ENCODE measurements at places on chromosomes 7 and 10. TPM values are rescaled to one million over a fixed set of nuclear protein-coding genes. Genes with fewer than 3 reads are reported as not detected.

- no peak for DNase-seq
Observed at GRCh38 chr7:111329367-111330234, 232.7 kb downstream of the IMMP2L start.

DNA sequence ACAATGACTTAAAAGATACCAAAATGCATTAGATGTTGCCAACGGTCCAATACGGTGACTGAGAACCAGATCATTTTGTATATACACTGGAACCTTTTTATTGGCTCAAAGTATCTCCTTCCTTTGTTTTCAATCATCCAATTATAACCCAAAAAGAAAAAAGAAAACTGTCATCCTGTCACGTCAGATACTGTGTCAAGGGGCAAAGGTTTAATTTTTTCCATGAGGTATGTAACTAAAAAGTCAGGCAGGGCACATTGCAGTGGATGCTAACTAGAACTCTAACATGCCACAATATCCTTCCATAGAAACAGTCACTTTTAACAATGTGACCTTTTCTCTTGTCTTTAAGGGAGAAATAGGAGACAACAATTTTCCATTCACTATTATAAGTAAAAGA lies 267.6 kb upstream of the NEBL start:
- no peak for DNase-seq

DNA sequence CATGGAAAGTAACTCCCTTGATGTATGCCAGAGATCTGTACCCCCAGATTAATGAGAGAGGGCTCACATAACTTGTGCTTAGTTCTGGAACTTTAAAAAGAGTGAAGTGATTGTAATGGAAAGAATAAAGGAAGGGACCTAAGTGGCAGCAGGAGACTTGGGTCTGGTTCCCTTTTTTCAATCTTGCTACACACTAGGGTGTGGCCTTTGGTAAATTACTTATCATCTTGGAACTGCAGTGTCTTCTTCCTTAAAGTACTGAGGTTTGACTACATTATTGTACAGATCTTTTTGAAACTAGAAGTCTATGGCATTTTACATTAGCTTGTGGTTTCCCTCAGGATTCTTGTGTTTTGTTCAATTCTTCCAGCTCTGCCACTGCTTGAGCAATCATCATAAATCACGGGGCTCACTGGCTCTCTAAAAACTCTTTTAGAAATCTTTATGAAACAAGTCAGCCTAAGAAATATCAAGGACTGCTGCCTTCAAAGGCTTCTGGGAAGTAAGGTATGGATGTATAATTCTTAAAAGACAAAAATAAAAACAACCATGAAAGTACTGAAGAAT lies 22.5 kb upstream of the CHRM2 start:
- DNase-seq = no peak

DNA sequence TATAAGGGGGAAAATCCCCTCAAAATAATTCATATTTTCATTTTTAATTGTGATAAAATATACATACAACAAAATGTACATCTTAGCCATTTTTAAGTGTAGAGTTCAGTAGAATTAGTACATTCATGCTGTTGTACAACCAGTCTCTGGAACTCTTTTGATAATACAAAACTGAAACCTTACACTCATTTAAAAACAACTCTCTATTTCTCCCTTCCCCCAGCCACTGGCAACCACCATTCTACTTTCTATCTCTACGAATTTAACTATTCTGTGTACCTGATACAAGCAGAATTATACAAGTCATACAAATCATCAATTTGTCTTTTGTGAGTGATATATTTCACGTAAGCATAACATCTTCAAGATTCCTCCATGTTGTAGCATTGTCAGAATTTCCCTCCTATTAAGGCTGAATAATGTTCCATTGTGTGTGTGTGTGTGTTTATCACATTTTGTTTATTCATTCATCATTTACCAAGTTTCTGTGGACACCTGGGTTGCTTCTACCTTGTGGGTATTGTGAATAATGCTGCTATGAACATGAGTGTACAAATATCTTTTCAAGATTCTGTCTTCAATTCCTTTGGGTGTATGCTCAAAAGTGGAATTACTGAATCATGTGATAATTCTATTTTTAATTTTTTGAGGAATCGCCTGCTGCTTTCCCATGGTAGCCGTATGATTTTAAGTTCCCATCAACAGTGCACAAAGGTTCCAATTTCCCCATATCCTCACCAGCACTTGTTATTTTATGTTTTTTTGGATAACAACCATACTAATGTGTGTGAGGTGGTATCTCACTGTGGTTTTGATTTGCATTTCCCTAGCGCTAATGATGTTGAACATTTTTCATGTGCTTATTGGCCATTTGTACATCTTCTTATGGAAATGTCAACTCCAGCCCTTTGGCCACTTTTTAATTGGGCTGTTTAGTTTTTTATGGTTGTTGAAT lies 4.7 kb upstream of the EBLN1 start:
- no peak for DNase-seq

- no peak for DNase-seq
Observed at GRCh38 chr7:155665079-155665956, 20.9 kb downstream of the RBM33 start.

- DNase-seq = no peak
Observed at GRCh38 chr7:116683786-116684185, 11.8 kb downstream of the MET start.

- no peak for DNase-seq
Observed at GRCh38 chr10:33524966-33525365, 190.5 kb upstream of the NRP1 start.

WASHC2C gene
- total RNA-seq = 48.1 TPM

EBF3 gene
- 0.79 TPM for total RNA-seq
